ENCODE measurements at places on chromosomes 4 and X.

GRCh38 chr4:186936496-186937375, 213.1 kb upstream of the FAT1 start:
- peak; percentile 89 for DNase-seq

GRCh38 chr4:104677116-104677515, 182.4 kb upstream of the CXXC4 start:
- no peak for DNase-seq

DNA sequence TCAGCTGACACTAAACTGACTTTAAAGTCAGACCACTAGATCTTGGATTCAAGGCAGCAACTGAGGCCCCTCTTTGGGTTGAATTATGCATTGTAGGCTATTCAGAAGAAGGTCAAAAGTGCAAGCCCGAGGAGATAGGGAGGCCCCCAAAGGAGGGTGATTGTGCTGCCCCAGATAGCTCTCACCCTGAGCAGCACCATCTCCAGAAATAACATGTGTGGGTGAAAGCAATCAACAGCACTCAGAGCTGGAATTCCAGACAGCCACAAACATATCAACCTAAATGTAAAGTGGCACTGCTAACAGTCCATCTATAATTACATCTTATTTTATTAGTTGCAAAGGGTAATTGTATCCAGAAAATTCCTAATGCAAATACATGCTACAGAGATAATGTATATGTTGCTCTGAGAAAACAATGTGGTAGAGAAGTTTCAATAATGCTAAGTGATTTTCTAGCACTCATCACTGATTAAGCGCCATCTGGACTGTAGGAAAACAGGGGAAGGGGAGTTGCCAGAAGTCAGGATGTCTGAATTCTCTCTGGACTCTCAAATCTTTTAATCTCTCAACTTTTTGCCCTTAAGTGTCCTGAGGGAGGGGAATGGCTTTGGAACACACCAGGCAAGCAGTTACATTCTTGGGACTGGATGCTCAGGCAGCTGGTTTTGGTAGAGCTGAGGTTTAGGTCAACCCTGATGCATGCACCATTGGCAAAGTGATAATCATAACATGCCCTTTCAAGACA, 61.8 kb upstream of the SFRP2 start:
- no peak for DNase-seq

DNA sequence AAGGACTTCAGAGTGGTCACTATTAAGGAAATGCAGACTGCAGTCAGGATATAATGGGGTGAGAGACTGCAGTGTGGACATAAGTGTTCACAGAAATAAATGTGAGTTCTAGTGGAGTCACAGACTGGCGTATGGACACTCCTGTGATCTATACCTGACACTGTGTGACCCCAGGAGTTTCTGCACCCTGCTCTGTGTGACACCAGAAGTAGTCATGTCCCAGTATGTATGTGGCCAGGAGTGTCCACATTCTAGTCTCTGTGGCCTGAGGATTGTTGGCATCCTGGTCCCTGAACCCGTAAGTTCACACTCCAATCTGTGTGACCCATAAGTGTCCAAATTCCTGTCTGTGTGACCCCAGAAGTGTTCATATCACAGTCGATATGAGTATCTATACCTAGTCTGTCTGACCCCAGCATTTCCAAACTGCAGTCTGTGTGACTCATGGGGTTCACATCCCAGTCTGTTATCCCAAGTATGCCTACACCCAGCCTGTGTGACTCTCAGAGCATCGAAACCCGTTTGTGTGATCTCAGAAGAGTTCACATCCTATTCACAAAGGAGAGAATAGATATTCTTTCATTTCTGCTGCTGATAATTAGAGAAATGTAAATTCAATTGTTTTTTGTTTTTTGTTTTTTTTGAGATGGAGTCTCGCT, 16.3 kb downstream of the WDR13 start:
- DNase-seq = peak; percentile 21

DNA sequence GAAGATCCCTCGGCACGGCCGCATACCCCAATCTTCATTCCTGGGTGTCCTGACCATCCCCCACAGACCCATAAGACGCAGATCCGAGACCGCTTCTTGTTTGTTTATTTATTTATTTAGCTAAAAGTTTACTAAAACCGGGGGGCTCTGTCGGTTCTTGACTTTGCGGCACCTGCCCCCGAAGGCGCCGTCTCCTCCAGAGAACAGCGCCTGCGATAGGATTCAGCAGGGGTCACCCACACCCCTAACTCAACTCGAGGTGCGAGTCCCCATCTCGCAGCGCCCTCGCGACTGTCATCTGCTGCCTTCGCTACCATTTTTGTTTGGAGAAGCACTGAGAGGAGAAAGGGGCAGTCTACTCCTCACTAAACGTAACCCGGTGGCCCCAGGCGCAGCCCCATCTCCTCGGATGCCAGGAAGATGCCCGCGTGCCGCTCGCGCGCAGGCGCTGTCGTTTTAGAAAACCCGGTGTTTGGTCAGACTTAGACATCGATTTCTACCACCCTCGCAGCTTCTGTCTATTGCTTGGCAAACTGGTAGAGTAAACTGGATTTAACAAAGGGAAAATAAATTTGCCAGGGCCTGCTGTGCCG, 18.9 kb upstream of the GPR101 start:
- DNase-seq = no peak

- peak; percentile 88 for DNase-seq
These were observed 133.3 kb downstream of the DCK start for GRCh38 chr4:71126719-71127118.

Data from AG10803 (cell line).